Femur (tissue), 1 donor: ENCODE measurements at places on chromosomes 13 and 19.

GRCh38 chr19:2294687-2295335 is 12.8 kb upstream of the PEAK3 start:
- no peak for DNase-seq

DNA sequence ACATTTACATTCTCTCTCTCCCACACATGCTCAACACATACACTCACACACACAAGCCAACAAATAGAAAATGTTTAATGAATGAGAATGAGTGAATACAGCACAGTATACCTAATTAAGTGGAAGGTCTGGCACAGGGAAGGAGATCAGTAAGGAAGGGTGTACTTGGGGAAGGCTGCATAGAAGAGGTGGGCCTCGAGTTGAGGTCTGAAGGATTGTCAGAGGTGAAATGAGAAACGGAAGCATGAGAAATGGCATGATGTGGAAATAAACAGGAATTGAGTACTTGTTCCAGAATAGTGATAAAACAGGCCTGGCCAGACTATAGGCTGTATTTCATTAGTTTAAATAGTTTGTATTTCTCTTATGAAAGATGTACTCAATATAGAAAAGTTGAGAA is 136.2 kb downstream of the FLT1 start:
- no peak for DNase-seq

GRCh38 chr13:112325142-112325808 is 50.9 kb upstream of the SPACA7 start:
- DNase-seq = no peak

- no peak for DNase-seq
Measured at GRCh38 chr19:1748115-1748872, 5.0 kb upstream of the ONECUT3 start.

DNA sequence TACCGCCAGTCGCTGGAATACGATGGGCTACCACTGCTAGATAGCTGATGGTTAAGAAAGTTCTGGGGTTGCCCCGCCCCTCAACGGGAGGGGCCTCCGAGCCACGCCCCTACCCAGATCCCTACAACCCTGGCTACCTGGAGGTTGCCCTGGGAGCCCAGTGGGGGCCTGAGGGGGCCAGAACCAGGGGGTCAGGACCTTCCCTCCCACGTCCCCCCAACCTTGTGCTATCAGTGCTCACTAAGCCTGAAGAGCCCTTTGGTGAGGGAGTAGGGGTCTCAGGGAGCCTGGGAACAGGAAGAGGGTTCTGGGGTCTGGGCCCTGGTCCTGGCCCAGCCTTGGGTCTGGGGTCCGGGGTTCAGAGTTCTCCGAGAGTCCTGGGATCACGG is 8.9 kb downstream of the OCEL1 start:
- peak; percentile 50 for DNase-seq

GRCh38 chr13:37736045-37736444 is 133.5 kb downstream of the TRPC4 start:
- DNase-seq = no peak

DNA sequence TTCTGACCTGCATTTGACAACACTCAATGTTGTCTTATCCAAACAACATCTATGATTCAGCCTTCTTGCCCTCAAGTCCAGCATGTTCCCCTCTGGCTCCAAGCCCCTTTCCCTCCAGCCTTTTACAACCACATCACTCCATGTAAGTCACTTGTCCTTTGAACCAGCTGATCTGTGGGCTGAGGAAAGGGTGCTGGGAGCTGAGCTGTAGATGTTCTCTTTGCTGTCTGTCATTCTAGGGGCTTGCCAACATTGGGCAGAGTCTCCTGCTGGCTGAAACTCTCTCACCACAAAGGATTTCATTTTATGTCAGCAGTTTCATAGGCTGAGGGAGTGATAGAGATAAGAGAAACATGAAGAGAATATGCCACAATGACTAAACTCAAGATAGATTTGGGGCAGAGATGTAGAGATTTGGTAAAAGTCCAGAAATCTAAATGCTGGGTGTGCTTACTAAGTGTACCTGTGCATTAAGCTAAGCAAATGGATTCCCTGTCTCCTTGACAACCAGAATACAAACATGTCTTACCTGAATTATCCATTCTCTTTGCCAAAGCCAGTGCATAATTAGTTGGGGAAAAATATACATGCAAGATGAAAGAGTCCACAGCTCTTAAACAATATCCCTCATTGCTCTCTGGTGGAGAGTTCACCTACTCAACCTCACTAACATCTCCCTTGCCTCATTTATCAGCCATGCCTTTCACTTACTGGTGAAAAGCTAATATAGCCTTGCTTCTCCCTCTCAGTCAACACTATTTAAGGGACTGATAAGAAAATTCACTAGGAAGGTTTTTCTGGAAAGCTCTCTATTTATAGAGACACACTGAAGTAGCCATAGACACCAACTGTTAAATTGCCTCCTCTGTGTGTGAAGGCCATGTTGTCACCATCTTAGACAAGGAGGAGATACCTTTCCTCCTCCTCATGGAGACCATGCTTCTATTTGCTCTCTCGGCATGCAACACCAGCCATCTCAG is 175.5 kb upstream of the SERP2 start:
- no peak for DNase-seq

DNA sequence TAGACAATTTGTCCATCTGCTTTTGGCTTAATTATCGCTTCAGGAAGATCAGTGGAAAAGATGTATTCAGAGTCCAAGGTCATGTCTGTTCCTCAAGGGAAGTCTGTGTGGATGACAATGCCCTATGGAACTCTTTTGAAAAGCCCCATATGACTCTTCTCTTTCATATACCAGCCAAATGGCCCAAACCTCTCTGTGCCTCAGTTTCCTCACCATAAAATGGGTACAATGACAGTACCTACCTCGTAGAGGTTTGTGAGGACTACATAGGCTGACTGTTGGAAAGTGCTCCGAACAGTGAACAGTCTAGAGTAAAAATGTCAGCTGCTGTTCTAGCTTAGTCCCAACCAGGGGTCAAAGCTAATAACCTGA is 104.6 kb downstream of the COL4A2 start:
- no peak for DNase-seq

DNA sequence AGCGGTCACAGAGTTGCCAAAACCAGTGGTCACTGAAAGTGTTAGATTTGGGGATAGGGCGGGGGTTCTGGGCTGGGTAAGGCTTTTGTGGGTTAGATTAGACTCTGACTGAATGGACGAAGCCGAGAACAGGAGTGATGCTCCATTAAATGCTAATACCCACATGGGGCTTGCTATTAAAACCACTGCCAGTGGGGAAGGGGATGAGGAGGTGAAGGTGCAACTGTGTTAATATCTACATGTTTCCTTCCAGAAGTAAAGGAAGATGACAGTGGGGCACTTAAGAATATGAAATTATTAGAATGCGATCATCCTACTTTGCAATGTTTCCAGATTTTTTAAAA is 573 bp upstream of the ZNF614 start:
- no peak for DNase-seq

- no peak for DNase-seq
Measured at GRCh38 chr13:91245288-91245687, 102.2 kb upstream of the MIR17HG start.

DNA sequence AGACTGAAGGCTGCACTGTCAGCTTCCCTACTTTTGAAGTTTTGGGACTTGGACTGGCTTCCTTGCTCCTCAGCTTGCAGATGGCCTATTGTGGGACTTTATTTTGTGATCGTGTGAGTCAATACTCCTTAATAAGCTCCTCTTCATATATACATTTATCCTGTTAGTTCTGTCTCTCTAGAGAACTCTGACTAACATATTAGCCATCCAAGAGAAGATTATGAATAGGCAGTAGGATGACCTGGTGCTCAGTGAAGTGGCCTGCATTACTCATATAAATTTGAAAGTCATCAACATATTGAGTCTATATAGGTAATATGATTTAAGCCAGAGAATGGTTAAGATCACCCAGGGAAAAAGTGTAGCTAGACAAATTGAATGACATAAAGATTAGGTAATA is 136.3 kb upstream of the UFM1 start:
- DNase-seq = no peak

DNA sequence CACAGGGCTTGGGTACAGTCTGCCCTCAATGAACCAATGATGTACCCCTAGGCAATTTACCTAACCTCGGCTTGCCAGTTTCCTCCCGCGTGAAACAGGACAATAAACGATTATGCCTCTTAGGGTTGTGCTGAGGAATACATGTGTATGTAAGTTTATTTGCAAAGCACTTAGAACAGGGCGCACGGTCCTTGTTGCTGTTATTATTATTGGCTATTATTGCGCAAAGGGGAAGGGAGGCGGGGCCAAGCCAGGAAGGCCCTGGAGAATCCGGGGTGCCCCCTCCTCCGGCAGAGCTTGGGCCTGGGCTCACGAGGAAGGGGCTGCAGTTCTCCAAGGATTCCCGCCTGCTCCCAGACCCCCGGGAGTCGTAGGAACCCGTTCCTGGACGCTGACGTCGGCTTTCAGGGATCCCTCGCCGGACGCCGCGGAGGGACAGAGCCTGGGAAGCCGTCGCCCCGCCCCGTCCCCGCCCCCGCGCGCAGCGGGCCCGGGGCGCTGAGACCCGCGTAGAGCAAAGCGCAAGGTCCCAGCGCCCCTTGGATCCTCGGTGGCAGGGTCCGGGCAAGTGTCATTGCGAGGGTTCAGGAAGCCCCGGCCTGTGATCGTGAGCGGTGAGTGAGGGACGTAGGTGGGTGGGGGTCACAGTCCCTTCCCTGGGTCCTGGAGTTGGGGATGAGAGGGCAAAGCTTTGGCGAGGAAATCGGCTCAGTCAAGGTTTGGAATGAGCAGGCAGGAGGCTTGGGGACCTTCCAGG is at the start of gene TMEM91:
Gene TMEM91, plus strand, starts transcription at position 293 of the 757 bp plus-strand sequence. CDS start 1,777 bp downstream, outside the sequence.
- peak; percentile 53 for DNase-seq

DNA sequence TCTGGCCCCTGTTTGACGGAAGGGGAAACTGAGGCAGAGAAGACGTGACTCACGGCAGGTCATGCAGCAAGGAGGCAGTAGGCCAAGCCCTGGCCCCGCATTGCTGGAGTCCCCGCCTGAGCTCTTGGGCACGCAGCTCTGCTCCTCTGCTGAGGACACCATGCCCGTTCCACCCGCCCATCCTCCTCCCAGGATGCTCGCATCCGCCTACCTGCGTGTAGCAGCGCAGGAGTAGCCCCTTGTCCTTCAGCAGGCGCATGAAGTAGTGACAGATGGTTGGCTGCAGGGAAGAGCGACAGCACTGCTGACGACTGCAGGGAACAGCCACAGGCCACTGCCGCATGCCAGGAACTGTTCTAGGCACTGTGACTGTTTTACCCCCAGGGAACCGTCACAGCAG is 10.5 kb downstream of the SIRT2 start:
- no peak for DNase-seq

- DNase-seq = no peak
Measured at GRCh38 chr13:85632526-85633195, 166.6 kb downstream of the SLITRK6 start.

- peak; percentile 44 for DNase-seq
Measured at GRCh38 chr19:18435842-18436670, 1.9 kb downstream of the ISYNA1 start.

- no peak for DNase-seq
Measured at GRCh38 chr19:53365899-53366493, 491 bp downstream of the ZNF525 start.

- no peak for DNase-seq
Measured at GRCh38 chr19:34644991-34645461, 31.9 kb downstream of the SCGB2B2 start.

- DNase-seq = no peak
Measured at GRCh38 chr13:50690006-50690405, 153.5 kb downstream of the DLEU7 start.

DNA sequence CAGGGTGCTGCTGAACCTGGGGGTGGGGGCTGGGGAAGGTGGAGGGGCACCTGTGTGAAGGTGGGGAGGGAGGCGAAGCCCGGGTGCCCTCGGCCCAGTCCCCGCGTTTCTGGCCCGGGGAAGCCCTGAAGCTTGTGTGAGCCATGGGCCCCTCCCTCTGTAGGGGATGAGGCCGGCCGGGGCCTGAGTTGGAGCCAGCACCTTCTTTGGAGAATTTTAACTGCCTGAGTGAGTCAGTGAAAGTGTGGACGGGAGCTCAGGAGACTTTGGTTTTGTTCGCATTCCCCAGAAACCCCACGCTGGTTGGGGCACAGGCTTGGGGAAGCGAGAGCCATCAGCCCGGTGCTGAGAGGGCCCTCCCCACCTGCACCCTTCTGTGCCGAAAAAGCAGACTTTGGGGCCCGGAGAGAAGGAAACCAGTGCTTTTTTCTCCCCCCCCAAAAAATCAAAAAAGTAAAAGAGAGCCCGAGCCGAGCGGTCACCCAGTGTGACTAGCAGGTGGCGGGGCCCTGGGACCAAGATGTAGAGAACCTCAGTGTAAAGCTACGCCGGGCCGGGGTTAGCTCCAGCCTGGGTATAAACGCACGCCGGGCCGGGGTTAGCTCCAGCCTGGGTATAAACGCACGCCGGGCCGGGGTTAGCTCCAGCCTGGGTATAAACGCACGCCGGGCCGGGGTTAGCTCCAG is 45.1 kb downstream of the TMEM255B start:
- no peak for DNase-seq

DNA sequence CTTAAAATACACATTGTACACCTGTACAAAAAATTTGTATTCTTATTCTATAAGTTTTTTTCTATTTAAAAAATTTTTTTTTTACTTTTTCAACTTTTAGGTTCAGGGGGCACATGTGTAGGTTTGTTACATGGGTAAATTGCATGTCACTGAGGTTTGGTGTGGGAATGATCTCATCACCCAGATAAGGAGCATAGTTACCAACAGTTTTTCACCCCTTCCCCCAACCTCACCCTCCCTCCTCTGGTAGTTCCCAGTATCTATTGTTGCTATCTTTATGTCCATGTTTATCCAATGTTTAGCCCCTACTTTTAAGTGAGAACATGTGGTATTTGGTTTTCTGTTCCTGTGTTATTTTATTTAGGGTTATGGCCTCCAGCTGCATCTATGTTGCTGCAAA is 89.9 kb downstream of the CDK8 start:
- no peak for DNase-seq

DNA sequence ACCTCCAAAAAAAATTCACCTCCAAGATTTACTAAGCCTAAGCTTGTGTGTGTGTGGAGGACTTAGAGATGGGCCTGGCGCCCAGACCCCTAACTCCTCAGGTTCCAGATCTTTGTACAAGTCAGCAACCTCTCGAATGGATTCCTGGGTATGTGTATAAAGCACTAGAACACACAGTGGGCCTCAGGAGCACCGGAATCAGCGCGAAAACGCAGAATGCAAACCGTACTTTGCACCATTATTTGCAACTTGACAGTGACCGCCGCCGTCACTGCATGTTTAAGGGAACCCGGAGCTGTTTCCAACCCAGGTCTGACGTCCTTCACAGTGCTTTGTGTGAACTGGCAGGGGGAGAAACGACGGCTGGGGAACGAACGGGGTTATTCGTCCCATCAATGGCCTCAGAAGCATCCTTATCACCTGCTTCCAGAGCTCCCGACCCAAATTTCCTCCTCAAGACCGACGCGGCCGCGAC is 688 bp downstream of the ZNF606 start:
- peak; percentile 33 for DNase-seq

GRCh38 chr19:14381689-14382474 is 638 bp downstream of the ADGRE5 start:
- DNase-seq = peak; percentile 65

- no peak for DNase-seq
Measured at GRCh38 chr19:39829702-39830275, 4.2 kb downstream of the DYRK1B start.

- no peak for DNase-seq
Measured at GRCh38 chr19:19214159-19214490, 2.4 kb downstream of the NCAN start.

GRCh38 chr19:6464070-6464873 is at the start of gene CRB3:
CRB3 (plus strand) TSS chr19:6464271; CDS start chr19:6464702, 431 bp downstream.
- DNase-seq = no peak

GRCh38 chr13:59398127-59398526 is 765.6 kb downstream of the DIAPH3 start:
- no peak for DNase-seq
